ENCODE measurements at places on chromosomes 1 and 21.

DNA sequence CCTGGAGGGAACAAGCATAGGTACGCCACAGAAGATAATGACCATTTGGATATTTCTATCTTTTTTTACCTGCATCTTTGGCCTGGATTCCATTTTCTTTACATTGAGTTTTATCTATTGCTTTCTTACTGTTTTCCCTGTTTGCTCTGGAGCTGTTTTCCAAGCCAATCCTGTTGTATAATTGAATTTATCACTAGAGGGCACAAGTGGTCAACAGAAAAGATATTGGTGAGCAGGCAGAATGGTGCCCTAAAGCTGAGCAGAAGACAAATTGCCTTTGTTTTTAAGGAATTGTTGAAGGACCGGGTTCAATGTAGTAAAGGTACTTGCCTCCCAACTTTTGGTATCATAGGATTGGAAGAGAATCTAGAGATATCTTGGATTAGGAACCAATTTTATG lies 152.8 kb downstream of the PPP1R12B start:
- DNase-seq = no peak
- H3K4me1 ChIP-seq = no peaks in the 10 kb centered on the region
- H3K4me3 ChIP-seq = no peak overlapping the region
- no peak overlapping the region for H3K27ac ChIP-seq
- H3K27me3 ChIP-seq = no peaks in the 10 kb centered on the region

DNA sequence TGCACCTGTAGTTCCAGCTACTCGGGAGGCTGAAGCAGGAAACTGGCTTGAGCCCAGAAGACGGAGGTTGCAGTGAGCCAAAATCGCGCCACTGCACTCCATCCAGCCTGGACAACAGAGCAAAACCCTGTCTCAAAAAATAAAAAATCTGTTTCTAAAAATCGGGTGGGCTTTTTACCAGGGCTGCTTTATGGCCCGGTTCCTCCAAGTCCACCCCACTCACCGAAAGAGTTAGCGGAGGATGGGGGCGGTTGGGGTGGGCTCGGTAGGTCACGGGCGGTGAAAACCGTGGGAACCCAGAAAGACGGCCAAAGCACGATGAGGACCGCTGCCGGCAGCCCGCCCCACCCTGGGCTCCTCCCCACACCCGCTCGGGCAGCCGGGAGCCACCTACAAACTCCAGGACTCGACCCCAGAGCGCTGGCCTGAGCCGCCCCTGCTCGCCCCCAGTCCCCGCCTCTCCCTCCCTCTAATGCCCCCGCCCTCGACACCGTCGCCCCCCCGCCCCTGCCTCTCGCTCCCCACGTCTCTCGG lies 846 bp upstream of the PER3 start:
- peaks cover 16% of the 10 kb centered on the region for H3K4me1 ChIP-seq
- peaks cover 15% of the 10 kb centered on the region for H3K27me3 ChIP-seq
- peak; percentile 19 for DNase-seq

GRCh38 chr1:207323425-207324225 lies 2.1 kb downstream of the CD55 start:
- peaks cover 55% of the 10 kb centered on the region for H3K36me3 ChIP-seq
- peaks cover 2% of the 10 kb centered on the region for H3K27me3 ChIP-seq
- no peak for DNase-seq
- peak overlapping the region; percentile 76 for H3K4me3 ChIP-seq
- H3K27ac ChIP-seq = no peak overlapping the region

DNA sequence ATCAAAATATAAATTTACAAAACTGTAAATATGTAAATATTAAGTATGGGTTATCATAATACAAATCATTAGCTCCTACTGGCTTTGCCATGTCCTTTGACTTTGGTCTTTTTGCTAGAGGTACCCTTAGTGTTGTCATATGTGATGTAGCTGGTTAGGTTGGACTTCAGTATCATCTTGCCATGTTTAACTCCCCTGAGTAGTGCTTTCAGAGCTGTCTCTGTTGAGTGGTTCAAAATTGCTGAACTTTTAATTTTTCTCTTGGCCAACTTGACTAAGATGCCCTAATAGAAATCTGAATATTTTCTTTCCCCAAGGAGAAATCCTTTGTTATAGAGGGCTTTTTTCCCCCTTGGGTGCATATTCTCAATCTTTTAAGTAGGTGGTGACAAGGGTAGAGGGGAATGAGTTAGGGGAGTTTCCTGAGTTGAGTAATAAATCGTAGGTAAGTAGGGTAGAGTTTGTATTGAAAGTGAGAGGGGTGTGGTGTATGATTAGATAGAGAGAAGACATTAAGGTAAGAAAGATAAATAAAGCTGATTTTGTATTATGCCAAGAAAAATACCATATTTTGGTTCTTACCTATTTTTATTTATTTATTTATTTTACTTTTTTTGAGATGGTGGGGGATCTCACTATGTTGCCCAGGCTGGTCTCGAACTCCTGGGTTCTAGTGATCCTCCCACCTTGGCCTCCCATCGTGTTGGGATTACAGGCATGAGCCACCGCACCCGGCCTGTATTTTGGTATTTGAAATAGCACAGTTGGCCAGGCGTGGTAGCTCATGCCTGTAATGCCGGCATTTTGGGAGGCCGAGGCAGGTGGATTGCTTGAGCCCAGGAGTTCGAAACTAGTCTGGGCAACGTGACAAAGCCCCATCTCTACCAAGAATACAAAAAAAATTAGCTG lies 21.8 kb downstream of the RPRD2 start:
- H3K4me3 ChIP-seq = no peak overlapping the region
- DNase-seq = no peak
- H3K4me1 ChIP-seq = peaks cover 25% of the 10 kb centered on the region
- peak overlapping the region; percentile 5 for H3K27ac ChIP-seq

Measured in T-helper 2 cell treated with Interferon-gamma antibody and Interleukin-4, amounts not matched to agents 5 μg/mL and 100 μg/mL, for 36 hours (primary cell).